Right kidney (tissue), 9 donors: ENCODE measurements at places on chromosomes 6 and 20.

DNA sequence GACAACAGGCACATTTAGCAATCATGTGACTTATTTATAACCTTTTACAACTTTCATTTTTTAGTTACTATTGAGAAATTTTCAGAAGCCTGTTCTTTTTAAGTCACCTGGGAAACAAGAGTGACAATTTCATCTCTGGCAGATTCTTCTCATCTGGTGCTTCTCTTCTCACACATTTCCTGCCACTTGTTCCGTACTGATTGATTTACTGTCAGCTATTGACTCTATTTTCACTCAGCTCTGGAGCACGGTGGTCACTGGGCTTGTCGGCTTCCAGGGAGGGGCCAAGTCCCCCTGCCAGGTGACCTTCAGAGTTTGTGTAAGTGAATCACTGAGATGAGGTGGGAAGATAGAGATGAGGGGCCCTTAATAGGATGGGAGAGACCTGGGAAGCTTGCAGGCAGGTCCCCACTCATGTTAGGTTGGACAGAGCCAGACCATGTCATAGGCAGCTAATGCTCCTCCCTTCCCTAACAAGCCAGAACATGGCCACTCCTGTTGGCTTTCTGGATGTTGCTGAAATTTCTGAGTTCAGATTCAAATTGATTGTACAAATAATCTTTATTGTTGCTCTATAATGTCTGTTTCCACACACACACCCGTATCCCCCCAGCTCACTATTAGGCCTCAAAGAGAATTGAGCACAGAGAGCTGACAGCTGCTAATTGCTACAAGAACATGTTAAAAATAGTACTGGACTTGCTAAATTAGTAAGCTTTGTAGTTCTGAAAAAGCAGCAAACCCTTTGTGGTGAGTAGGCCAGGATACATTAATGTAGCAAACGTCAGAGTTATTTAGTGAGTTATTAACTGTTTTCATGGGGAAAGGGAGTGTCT, 13.3 kb downstream of the DUSP22 start:
- DNase-seq, result no peak

GRCh38 chr6:139927236-139927635, 552.8 kb upstream of the CITED2 start:
- no peak for DNase-seq

DNA sequence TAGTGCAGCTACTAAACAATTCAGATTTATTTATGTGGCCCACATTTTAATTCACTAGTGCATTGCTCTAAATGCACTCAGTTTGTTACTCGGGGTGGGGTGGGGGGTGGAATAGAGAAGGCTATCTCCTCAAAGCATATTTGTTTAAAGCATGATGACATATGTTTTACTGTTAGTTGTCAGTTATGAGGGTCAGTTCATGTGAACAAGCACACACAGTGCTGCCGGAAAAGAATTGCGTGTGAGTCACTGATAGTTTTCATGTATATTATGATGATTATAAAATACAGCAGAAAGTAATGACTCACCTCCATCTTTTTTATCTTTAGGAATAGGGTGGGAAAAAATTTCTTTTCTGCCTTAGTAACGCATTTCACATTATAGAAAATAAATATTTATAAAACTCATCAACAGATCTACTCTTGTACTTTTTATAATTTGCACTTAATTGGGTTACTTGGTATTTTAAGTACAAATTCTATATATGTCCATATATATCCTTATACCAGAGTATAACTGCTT, 42.2 kb upstream of the STXBP5 start:
- DNase-seq, result no peak

GRCh38 chr20:41094353-41095055, 42.8 kb upstream of the PLCG1 start:
- DNase-seq, result no peak

DNA sequence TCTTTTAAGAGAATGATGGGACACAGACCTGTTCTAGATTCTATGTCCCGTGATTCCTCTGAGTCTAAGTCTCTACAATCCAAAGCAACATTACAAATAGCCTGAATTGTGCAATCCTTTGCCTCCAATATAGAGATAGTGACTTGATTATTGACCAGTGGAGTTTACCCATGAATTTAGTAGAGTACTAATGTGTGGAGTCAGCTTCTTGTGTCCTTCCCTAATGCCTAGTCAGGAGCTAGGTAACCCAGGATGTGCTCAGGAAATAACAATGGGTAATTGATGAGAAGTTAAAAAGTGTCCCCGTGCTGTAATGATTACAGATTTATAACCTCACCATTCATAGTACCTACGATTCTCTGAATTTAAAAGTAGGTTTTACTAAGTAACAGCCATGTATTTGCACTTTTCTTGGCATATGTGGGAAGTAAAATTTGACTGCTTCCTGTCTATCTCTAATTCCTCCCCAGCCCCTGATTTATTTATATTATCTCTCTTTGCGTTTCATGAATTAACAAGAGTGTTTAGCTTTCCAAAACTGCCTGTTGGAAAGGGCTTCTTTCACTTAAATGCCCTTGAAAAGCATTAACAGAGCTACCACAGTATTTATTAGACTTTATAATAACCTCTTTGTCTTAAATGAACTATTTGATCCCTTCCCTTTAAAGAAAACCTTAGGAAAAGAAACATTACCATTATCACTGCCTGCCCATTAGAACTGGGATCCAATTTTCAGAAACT, 30.5 kb downstream of the NEDD9 start:
- no peak for DNase-seq

GRCh38 chr20:49724408-49725223, 10.9 kb upstream of the B4GALT5 start:
- peak; percentile 27 for DNase-seq

DNA sequence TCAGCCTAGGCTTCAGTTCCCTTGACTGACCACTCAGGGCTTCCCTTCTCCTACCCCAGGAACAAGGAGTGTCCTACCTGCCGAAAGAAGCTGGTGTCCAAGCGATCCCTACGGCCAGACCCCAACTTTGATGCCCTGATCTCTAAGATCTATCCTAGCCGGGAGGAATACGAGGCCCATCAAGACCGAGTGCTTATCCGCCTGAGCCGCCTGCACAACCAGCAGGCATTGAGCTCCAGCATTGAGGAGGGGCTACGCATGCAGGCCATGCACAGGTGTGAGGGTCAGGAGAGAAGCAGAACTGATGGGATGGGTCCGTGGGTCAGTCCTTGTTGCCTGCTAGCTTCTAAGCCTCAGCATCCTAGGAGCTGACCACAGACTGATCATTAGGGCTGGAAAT, 1.6 kb downstream of the RING1 start:
- no peak for DNase-seq

- DNase-seq, result no peak
These were observed 772.1 kb upstream of the MAP3K7 start for GRCh38 chr6:91358986-91359385.

- no peak for DNase-seq
These were observed 501.0 kb upstream of the MARCKS start for GRCh38 chr6:113356139-113356538.
